ENCODE measurements at places on chromosomes 2 and 18.

DNA sequence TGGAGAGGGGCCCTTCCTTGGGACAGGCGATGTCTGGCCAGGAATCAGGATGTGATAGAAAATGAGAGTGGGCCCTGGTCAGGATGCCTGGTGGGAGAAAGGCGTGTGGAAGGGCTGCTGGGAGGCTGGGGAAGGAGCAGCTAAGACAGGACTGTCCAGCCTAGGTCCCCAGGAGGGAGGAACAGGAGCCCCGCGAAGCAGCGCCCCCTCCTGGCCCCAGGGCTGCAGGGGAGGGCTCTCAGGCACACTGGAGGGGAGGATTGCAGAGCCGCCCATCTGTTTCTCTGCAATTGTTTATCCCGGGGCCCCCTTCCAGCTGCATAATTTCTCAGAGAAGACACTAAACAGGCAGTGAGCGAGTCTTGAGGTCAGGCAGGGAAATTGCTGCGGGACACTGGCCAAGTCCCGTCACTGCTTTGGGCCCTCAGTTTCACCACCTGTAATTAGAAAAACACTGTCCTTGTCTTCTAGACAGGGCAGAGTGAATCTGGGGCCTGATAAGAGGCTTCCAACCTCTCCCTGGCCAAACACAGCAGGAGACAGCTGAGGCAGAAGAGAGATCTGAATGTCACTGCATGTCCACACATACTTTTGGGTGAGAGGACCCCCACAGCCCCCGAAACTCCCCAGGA is 3.9 kb upstream of the NPPC start:
- no peak for DNase-seq

GRCh38 chr18:54607213-54608027 is 16.4 kb downstream of the DYNAP start:
- peak; percentile 37 for DNase-seq

GRCh38 chr2:29075894-29076705 is 1.8 kb upstream of the PCARE start:
- no peak for DNase-seq

DNA sequence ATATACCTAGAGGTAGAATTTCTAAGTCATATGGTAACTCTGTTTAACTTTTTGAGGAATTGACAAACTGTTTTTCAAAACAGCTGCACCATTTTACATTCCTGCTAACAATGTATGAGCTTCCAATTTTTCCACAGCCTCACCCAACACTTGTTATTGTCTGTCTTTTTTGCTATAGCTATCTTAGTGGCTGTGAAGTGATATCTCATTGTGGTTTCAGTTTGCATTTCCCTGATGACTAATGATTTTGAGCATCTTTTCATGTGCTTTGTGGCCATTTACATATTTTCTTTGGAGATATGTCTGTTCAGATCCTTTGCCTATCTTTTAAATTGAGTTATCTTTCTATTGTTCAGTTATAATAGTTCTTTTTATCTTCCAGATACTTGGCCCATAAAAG is 273.8 kb downstream of the AGPS start:
- no peak for DNase-seq

DNA sequence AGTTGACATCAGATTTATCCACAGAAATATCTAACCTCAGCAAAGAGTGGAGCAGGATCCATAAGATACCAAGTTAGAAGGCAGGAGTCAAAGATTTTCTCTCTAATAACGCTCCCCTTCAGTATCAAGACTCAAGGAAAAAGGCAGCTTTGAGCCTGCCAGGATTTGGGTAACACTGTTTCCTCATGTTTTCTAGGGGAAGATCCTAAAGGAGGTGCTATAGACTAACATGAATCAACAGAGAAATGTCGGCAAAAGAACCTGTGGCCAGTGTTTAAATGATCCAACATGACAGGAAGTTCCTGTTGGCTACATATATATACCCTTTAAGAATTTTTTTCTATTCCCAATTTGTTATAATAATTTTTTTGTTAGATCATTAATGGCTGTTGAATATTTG is 402.3 kb downstream of the TGIF1 start:
- DNase-seq, result no peak

- no peak for DNase-seq
These were observed 233.1 kb downstream of the HAUS1 start for GRCh38 chr18:46337271-46337670.

GRCh38 chr2:163347982-163348856 is 387.6 kb downstream of the FIGN start:
- DNase-seq, result no peak

- DNase-seq, result no peak
These were observed 157.9 kb downstream of the ANKRD44 start for GRCh38 chr2:197152451-197153228.

- DNase-seq, result no peak
These were observed 42.7 kb downstream of the SOCS6 start for GRCh38 chr18:70331456-70332097.

DNA sequence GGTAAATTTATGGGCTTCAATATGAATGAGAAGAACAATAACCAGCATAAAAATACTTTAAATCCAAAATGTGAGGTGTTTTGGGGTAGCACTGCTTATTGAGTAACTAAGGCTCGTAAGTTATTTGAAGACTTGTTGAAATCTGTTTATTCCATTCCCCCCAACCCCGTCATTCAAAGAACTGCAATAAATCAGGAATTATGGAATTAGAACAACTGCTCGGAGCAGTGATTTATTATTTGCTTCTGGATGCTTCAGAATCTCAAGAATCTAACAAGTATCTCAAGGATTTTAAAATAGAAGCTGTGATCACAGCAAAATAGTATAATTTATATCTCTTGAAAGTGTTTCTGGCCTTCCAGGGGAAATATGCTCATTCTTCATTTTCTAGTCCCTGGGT is 86.8 kb downstream of the EML6 start:
- DNase-seq, result no peak

- DNase-seq, result no peak
These were observed 847.9 kb upstream of the CHAC2 start for GRCh38 chr2:52919673-52920072.

- peak; percentile 72 for DNase-seq
These were observed at the start of gene CELF4 for GRCh38 chr18:37565101-37565976. CELF4 (minus strand) TSS chr18:37565798.

DNA sequence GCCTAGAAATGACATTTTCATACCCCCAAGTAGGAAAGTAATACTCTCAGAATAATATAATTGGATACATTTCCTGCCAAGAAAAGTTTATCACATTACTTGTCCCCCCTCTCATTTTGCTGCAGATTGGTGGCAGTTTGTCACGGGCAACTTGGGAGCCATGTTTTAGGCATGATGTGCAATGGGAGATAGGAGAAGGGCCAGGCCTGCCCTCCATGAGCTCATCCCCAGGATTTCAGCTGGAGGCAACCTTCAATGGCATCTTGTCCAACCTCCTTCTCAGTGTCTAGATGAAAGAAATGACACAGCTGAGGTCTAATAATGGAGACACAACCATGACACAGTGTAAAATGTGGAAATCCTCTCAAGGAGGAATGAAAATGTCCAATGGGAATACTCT is 11.4 kb upstream of the RAB31 start:
- no peak for DNase-seq

DNA sequence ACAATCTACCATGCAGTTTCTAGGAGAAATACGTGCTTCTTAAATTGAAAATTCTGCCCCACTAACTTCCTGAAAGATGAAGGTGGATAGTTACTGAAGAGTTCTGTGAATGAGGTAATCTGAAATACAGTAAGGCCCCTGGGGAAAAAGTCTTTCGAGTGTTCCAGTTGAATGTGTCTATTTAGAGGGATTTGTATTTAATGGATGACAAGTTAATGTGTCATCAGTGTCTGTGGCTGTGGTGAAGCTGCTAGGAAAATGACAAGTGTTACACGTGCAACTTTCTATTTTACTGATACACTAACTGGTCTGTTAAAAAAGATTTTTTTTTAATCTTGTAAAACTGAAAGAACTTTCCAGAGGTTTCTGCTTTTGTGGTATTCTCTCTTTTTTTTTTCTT is 384.6 kb downstream of the STK39 start:
- DNase-seq, result no peak

- DNase-seq, result no peak
These were observed 1234.4 kb downstream of the SUCLG1 start for GRCh38 chr2:83224591-83225200.

DNA sequence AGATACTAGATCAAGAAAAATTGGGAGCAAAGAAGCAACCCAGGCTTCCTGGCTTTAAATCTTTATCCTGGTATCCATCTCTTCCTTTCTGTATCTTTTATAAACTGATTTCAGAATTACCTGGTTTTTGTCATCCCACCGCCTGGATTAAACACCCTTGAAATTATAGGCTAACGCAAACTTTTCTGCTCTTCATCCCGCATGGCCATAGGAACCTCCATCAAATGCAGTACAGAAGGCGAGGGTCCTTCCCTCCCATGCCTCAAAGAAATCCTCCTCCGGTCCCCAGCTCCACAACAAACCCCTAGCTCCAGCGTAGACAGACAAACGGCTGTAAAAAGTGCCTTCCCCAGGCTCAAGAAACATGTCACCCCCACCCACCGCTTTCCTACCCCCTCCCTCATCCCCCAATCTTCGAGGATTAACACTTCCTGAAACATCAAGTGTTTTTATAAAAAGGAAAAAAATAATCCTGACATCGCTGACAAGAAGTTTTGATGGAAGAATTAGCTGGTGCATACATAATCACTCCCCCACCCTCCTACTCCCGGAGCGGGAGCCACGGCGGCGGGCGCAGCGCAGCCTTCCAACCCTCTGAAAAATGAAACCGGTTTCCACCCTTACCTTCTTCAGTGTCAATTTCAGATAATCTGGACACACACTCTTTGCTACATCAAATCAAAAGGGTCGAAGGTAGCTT is 7.6 kb downstream of the DLX1 start:
- DNase-seq, result no peak

GRCh38 chr2:98252038-98252773 is 94.0 kb upstream of the CNGA3 start:
- DNase-seq, result no peak

Data from NCI-H774 (cell line).